NCI-H1417 treated with DMSO at 0.1 percent for 48 hours (cell line): ENCODE measurements at places on chromosomes 2 and 18.

- no peak for DNase-seq
These were observed 130.1 kb downstream of the SMAD7 start for GRCh38 chr18:48820483-48821250.

DNA sequence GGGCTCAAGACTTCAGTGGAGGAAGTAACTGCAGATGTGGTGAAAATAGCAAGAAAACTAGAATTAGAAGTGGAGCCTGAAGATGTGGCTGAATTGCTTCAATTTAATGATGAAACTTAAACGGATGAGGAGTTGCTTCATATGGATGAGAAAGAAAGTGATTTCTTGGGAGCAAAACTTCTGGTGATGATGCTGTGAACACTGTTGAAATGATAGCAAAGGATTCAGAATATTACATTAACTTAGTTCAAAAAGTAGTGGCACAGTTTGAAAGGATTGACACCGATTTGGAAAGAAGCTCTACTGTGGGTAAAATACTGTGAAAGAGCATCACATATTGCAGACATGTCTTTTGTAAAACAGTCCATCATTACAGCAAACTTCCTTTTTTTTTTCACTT is 638.0 kb downstream of the NYAP2 start:
- DNase-seq: no peak

- no peak for DNase-seq
These were observed 1.3 kb upstream of the ANTXR1 start for GRCh38 chr2:69011611-69012157.

GRCh38 chr2:21687589-21687988 is 563.8 kb downstream of the TDRD15 start:
- no peak for DNase-seq
